ENCODE measurements at places on chromosomes 5 and 9.

DNA sequence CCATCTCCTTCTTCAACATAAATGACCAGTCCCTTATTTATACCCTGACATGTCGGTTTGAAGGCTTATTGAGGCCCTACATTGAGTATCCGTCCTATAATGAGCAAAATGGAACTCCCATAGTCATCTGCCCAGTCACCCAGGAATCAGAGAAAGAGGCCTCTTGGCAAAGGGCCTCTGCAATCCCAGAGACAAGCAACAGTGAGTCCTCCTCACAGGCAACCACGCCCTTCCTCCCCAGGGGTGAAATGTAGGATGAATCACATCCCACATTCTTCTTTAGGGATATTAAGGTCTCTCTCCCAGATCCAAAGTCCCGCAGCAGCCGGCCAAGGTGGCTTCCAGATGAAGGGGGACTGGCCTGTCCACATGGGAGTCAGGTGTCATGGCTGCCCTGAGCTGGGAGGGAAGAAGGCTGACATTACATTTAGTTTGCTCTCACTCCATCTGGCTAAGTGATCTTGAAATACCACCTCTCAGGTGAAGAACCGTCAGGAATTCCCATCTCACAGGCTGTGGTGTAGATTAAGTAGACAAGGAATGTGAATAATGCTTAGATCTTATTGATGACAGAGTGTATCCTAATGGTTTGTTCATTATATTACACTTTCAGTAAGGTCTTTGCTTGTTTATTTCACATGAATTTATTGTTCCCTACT, 38.2 kb upstream of the BTNL3 start:
- DNase-seq = no peak

- DNase-seq = no peak
Measured at GRCh38 chr9:132739710-132740310, 69.5 kb downstream of the GTF3C4 start.

- peak; percentile 23 for DNase-seq
Measured at GRCh38 chr9:135400496-135400895, 79.1 kb upstream of the PPP1R26 start.

DNA sequence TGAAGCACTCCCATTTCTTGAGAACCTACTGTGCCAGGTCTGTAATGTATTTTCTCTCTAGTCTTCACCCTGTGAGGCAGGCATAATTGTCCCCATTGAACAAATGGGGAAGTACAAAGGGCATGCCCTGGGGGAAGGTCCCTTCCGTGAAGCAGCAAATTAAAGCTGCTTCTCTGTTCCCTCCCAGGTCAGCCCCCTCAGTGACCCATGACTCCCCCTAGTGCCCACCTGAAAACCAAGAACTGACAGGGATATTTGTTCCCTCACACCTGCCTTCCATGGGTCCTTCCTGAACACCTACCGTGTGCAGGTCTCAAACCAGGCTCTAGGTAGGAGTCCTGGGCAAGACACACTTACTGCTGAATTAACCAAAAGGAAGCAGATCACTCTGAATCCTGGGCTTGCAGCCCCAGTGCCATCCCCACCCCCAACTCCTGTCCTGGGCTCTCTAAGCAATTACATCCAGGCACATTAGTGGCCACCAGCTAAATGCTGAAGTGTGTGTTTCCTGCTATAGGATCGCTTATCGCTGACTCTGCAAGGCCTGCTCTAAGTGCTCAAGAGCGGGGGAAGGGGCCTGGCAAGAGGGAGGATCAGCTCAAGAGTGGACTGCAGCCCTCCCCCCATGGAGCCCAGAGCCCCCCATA, 254.8 kb downstream of the CDK5RAP2 start:
- no peak for DNase-seq

- no peak for DNase-seq
Measured at GRCh38 chr5:127961006-127961762, 122.4 kb upstream of the SLC12A2 start.

DNA sequence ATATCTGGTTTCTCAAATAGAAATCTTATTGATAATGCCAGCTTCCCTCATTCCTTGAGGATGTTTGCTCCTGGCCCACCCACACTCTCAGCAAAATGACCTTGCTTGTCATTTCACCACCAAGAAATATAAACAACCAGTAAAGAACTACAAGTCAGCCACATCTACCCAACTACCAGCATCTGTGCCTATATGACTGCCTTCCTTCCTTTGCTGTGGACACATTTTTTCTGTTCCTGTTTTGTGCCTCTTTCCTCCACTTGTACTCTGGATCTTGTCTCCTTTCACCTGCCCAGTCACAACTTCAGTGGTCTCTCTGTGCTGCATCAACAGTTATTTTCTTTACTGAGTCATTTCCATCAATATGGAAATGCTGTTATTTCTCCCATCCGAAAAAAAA, 20.3 kb downstream of the KIF2A start:
- no peak for DNase-seq

- peak; percentile 30 for DNase-seq
Measured at GRCh38 chr5:77851176-77852067, 75.3 kb upstream of the TBCA start.

DNA sequence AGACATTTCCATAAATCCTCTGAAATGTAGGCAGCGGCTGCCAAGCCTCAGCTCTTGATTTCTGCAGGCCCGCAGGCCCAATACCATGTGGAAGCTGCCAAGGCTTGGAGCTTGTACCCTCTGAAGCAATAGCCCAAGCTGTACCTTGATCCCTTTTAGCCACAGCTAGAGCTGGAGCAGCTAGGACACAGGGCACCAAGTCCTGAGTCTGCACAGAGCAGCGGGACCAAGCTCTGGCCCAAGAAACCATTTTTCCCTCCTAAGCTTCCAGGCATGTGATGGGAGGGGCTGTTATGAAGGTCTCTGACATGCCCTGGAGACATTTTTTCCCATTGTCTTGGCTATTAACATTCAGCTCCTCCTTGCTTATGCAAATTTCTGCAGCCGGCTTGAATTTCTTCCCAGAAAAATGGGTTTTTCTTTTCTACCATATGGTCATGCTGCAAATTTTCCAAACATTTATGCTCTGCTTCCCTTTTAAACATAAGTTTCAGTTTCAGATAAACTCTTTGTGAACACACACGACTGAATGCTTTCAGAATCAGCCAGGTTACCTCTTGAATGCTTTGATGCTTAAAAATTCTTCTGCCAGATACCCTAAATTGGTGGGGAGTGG, 14.4 kb upstream of the ZFR start:
- no peak for DNase-seq

GRCh38 chr5:58666598-58667581, 84.0 kb downstream of the RAB3C start:
- no peak for DNase-seq

GRCh38 chr5:172730222-172730621, 40.8 kb downstream of the DUSP1 start:
- no peak for DNase-seq

- DNase-seq = no peak
Measured at GRCh38 chr5:56307714-56308333, 74.7 kb upstream of the ANKRD55 start.

DNA sequence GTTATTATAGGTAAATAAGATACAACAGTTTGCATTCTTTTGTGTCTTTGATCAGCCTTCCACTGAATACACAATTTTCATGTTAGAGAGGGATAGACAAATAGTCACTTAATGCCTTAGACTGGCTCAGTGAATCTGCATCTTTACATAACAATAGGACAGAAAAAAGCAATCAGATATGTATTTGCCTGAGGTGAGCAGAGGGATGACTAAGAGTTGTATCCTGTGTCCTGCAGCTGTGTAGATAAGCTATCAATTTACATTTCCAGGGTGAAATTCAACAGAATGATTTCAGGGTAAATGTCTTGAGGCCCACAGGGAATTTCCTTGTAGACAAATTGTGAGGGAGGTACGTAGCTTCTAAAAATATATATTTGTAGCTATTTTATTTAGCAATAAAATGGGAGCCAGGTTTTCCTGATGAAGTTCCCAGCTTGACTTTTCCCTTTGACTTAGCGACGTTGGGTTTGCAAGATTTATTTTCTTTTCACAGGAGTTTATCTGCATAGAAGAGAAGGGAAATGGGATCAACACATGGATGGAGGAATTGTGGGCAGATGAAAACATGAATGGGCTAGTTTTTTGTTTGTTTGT, 586.1 kb upstream of the CDH6 start:
- DNase-seq = no peak

DNA sequence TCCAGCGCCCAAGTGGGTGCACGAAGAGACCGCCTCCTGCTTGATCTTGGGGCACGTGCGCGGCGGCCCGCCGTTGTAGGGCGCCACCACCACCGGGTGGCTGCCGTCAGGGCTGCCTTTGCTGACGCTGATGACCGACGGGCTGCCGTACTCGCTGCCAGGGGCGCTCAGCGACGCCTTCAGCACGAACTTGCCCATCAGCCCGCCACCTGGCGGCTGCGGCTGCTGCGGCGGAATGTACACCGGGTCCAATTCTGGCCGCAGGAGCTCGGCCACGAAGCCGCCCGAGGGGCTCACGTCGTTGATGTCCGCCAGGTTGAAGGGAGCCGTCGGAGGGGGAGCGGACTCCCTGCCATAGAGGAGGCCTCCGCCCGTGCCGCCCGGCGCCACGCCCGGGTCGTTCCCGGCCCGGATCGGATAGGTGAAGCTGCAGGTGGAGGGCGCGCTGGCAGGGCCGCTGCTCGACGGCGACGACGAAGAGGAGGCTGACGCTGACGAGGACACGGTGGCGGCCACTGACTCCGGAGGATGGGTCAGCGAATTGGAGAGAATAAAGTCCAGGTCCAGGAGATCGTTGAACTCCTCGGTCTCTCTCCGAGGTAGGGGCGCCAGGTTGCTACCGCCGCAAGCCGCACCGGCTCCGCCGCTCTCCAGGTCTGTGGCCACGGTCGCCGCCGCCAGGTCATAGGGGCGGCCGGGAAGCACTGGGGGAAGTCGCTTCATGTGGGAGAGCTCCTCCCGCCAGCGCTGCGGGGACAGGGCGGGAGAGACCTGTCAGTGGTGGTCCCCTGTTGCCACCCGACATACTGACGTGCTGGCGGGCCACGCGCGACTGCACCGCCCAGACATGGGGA, 1.8 kb downstream of the KLF4 start:
- no peak for DNase-seq

DNA sequence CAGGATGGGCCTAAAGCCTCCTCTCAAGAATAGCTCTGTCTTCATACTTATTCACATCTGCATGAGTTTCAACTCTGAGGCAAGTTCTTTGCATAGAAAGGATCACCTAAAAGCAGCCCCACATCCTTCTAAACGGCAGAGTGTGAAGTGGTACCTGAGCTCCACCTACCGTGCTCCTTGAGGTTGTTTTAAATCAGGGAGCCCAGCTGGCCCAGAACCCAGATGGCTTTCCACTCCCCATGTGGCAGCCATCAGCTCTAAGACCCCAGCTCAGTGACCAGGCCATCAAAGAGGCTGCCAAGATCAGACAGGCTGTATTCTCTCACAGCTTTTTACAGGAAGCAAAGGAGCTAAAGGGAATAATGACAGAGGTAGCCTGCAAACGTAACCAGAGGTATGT, 299.3 kb downstream of the RASEF start:
- DNase-seq = no peak

DNA sequence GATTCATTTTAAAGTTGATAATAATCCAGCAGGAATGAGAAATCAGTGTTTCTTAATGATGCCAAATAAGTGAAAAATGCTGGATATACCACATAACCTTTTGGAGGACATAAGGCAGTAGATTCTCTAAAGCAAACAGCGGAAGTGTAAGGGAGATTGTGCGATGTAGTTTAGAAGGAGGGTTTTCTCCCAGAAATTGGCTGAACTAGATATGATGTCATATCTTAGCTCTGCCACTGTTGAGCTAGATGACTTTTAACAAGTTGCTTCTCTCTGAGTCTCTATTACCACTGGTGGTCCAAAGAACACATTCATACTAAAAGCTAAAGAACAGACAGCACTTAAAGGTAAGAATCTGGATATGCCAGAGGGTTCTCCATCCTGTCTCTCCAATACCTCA, 107.0 kb downstream of the NR6A1 start:
- no peak for DNase-seq

- DNase-seq = no peak
Measured at GRCh38 chr9:18255747-18256146, 218.2 kb upstream of the ADAMTSL1 start.

DNA sequence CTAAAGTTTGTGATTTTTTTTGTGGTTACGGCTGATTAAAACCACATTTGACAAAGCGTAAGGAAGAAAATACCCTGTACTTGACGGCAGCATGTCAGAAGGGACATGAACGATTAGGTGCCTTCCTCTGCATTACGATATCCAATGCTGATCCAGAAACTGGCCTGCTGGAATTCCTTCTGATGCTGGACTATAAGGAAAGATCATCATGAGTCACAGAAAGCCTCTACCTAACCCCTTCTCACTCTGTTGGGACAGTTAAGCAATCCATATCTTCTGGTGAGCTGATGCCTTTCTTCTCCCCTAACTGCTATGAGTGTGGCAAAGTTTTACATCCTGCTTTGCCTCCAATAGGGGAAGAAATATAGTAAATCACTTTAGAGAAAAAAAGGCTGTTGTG, 78.4 kb upstream of the PAPPA start:
- DNase-seq = no peak

DNA sequence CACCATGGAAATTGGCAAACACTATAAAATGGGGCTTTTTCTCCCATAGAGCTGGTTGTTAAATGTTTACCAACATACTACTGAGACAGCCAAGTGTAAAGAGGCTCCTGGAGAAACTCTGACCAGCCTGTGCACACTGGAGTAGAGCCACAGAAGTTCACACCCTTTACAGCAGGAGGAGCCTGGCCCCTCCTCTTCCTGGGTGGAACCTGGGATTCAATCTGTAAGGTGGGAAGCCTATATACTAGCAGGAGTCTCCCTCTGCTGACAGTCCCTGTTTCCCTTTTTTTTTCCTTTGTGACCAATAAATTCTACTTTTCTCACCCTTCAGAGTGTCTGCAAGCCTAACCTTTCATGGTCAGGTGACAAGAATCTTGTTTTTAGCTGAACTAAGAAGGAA, 10.4 kb upstream of the SLC30A5 start:
- no peak for DNase-seq

- DNase-seq = no peak
Measured at GRCh38 chr9:98129451-98129881, 10.4 kb upstream of the TRIM14 start.

DNA sequence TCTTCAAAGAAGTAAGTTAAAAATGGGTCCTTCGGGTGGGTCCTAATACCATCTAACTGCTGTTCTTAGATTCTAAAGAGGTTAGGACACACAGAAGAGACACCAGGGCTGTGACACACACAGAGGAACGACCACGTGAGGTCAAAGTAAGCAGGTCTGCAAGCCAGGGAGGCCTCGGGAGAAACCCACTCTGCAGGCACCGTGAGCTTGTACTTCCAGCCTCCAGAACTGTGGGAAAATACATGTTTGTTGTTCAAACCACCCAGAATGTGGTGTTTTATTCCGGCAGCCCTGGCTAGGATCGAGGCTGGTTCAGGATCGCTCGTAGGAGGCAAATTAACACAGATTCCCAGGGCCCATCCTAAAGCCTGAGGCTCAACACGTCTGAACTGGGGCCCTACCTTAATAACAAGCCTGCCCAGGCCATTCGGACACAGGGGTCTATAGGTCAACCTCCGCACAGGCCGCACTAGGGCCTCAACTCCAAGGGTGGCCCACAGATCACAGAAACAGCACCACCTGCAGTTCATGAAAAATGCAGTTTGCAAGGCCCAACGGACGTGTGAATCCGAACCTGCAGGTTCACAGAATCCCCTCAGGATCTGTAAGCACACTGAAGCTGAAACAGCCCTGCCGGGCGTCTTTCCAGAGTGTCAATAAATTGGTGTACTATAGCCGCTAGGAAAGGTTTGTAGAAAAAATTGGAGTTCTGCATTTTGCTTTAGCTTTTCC, 7.1 kb downstream of the MED10 start:
- DNase-seq = no peak

GRCh38 chr9:38289866-38290245, 102.6 kb upstream of the ALDH1B1 start:
- no peak for DNase-seq

GRCh38 chr9:123089790-123090189, 56.3 kb downstream of the GPR21 start:
- no peak for DNase-seq
